ENCODE measurements at places on chromosomes 3 and 15.

DNA sequence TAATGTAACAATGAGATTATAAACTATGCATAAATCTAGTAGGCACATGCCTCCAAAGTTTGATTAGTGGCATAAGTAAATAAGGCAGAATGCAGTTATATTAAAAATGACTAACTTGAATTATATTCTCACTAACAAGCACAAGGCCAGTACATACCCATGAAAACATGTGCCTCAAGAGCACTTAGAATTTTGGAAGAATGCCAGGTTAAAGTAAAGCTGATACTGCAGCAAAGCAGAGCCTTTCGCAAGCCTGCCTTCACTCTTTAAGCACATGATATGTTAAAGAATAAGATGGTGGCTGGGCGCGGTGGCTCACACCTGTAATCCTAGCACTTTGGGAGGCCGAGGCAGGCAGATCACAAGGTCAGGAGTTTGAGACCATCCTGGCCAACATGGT is 49.0 kb downstream of the KBTBD12 start:
- no peak for DNase-seq

DNA sequence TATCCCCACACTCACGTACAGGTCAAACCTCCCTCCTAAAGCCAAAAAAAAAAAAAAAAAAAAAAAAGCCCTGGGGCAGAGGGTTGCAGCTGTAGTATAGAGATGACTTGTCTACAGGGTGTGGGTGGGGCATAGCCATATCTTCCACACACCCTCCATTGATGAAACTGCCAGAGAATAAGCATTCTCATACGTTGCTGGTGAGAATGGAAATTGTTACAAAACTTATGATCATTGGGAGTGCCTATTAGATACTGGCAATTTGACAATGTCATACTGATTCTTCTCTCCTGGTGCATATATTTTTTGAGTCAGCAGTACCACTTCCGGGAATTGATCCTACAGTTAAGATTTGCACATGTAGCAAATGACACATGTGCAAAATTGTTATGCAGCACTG is 11.0 kb upstream of the CTNNB1 start:
- no peak for DNase-seq

GRCh38 chr3:138375447-138375846 is 27.1 kb downstream of the MRAS start:
- DNase-seq = no peak

- no peak for DNase-seq
Measured at GRCh38 chr3:120742849-120743365, 363 bp downstream of the GTF2E1 start.

- no peak for DNase-seq
Measured at GRCh38 chr3:5799398-5799797, 611.9 kb downstream of the EDEM1 start.

DNA sequence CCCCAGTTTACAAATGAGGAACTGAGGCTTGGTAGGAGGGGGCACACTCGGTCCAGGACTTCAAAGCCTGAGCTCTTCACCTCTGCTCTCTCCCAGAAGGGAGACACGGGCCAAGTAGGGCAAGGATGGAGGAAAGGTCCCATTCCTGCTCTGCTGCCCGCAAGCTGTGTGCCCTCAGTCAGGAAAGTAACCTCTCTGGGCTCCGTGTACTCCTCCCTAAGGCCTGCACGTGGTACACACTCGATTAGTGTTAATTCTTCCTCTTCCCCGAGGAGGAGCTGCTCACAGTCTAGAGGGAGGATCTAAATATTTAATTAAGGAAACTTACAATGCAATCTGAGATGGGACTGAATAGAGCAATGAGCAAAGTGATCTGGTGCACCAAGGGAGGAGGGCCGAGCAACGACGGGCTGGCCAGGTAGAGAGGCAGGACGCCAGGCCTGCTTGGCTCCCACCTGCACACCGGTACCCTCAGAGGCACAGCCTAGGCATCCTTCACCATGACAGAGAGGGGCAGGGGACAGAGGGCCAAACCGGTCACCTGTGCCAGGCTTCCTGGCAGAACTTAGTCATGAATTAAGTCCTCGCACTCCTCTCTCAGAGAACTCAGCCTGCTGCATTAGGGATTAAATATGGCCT is 47.2 kb upstream of the IQSEC1 start:
- DNase-seq = no peak

DNA sequence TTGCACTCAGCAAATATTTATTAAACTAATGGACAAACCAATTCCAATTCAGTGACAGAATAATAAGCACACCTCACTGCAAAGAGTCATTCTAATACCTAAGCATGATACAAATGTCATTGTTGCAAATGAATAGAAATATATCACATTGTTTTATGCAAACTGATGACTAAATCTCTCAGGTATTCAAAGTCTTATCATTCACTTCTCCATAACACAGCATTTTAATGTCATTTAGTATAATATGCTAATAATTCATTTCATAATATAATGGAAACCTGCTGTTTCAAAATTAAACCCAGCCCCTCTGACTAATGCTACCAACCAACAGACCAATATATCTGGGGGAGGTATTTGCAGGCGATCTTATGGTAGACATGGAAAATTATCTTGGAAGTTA is 71.8 kb downstream of the FGF7 start:
- DNase-seq = no peak

All from CD4-positive, alpha-beta T cell treated with Interferon gamma for 1 hour (primary cell).